T47D (cell line): ENCODE measurements at places on chromosomes 5 and 9.
A peak's percentile ranks its signal among the peaks of the same experiment; 100 is the strongest.

DNA sequence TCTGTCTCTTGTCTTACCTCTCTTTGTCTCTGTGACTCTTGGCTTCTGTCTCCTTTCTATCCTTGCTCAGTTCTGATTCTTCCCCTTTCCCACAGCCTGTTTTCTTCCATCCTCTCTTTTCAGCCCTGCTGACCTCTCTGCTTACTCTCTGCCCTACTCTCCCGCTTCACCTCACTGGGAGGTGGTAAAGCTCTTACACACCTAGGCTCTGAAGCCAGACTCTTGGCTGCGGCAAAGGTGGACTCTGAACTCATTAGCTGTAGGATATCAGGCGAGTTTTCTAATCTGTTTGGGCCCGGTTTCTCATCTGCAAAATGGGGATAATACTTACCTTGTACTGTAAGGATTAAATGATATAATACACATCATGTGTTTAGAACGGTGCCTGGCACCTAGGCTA lies 11.1 kb downstream of the PCDH1 start:
- no peak for DNase-seq

- DNase-seq, result peak; percentile 30
These were observed 39.7 kb upstream of the SLC25A51 start for GRCh38 chr9:37943345-37944265.

GRCh38 chr5:173954671-173955521 lies 34.1 kb upstream of the C5orf47 start:
- DNase-seq, result no peak

DNA sequence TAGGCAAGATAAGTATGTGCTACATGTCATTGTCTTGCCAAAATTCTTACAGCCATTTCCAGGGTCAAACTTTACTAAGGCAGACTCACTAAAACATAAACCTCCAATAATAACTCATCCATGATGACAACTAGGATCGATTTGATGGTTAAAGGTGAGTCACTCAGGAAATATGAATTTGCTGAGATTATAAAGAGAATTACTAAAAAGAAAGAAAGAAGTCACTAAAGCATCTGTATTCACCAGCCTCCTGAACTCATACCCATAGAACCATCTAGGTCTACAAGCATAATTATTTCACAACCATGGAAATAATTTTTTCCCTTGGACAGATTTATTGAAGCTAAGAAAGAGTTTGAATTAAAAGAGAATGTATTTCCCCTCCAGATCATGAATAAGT lies 258.6 kb downstream of the TLE1 start:
- no peak for DNase-seq

GRCh38 chr5:159441441-159441840 lies 111.2 kb upstream of the IL12B start:
- DNase-seq, result peak; percentile 54

- no peak for DNase-seq
These were observed 122.2 kb downstream of the ADAMTS6 start for GRCh38 chr5:65359569-65359968.

GRCh38 chr5:21823588-21823987 lies 1029.6 kb downstream of the CDH12 start:
- DNase-seq, result no peak

- DNase-seq, result no peak
These were observed 42.5 kb downstream of the CCL28 start for GRCh38 chr5:43369651-43370050.

DNA sequence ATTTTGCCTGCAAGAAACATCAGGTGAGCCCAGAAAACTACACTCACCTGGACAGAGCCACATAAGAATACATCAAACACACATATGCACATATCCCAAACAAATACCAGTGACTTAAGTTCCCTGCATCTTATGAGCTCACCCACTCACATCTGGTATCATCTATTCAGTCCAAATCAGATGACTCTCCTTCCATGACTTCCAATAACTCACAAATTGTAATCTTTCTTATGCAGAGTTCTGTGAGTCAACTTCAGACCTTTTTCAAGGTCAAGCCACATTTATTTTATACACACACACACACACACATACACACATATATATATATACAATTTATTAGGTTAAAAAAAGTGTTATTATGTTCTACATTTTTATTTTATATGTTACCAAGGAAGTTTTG lies 1711.9 kb upstream of the CDH9 start:
- DNase-seq, result no peak

GRCh38 chr9:16213781-16214515 lies 656.5 kb downstream of the BNC2 start:
- DNase-seq, result no peak

DNA sequence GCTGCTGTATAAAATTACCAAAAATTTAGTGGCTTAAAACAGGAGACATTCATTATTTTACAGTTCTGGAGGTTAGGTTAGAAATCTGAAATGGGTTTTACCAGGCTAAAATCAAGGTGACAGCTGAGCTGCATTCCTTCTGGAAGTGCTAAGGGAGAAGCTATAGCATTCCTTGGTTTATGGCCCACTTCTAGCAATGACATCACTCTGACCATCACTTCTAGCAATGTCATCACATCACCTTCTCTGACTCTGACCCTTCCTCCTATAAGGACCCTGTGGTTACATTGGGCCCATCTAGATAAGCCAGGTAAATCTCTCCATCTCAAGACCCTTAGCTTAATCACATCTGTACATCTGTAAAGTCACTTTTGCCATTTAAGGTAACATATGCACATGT lies 366.1 kb downstream of the EFNA5 start:
- no peak for DNase-seq

GRCh38 chr9:124297551-124297901 lies 39.8 kb downstream of the NEK6 start:
- DNase-seq, result peak; percentile 85

DNA sequence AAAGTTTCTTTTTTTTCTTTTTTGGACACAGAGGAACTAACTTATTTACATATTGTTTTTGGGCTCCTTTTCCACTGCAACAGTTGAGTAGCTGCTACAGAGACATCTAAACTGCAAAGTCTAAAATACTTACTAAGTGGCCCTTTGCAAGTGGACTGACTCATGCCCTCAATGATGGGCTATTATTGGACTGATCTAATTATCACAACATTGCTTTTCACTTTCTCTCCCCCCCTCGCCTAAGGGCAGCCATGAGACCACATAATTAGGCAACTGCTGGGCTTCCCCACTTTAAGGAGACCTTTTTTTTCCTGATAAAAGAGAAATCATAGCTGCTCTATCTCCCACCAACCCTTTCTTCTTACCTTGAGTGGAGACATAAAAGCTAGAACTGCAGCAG lies 47.0 kb downstream of the PLK2 start:
- DNase-seq, result no peak

DNA sequence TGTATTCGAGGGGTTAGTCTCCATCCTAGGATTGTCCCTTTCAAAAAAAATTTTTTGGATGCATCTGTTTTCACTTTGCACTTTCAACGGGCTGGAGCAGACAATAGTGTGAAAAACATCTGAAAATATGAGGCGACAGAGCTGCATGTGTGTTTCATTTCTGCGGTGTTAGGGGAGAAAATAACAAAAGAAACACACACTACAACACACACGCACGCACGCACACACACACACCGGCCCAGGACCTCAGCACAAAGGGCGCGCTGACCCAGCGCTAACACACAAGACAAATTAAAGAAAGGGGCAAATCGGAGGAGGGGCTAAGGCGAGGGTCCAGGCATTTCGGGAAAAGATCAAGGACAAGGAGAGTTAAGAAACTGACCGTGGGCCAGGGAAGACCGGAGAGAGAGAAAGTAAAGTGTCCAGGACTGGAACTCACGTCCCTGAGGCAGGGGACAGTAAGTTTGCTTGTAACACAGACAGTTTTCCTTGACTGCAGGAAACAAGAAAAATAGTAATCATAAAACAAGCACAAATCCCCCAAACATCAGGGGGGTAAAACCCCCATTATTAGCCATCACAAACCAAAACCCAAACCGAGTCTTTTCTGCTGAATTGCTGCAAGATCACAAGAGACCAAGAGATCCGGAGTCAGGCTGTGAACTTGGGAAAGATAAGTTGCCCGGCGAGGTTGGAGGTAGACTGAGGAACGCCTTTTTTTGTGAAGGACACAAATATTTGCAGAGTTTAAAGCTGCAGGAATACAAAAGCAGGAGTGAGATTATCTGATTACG lies 302.1 kb downstream of the PARP8 start:
- no peak for DNase-seq

DNA sequence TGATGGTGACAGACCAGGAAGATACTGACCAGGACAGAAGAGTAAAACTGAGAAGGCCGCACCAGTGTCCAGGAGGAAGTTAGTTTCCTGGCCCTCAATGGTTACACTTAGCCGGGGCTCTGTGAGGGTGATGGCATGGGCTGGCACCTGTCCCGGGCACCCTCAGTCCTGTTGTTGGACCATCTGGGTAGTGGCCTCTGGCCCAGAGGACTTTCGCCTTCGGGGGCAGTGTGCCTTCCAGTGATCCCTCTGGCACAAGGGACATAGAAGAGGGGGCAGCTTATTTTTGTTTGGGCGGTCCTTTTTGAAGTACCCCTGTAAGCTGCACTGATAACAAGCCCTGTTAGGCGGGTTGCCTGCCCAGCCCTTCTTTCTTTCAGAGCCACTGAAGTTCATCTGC lies 1108.6 kb downstream of the TAF11L14 start:
- DNase-seq, result no peak

DNA sequence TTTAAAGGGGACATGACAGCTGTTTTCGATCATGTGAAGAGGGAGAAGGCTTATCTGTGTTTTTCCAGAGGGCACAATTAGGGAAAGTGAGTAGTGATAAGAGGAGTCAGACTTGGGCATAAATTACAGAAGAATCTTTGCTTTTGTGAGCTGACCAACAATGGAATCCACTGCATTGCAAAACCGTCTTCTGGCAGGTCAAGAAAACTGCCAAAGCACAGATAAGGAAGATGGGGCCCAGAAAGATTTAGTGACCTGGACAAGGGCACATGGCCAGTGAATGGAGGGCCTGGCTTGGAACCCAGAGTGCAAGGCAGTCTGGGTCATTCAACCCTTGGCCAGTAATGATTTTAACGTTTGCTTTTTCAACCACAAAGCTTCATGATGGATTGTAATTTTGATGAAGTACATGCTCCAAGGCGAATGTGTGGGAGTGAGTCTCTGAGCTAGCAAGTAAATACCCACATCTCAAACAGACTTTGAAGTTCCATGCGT lies 153.2 kb upstream of the MAST4 start:
- no peak for DNase-seq

GRCh38 chr5:59673438-59674058 lies 220.0 kb downstream of the PDE4D start:
- peak; percentile 75 for DNase-seq
